ENCODE measurements at places on chromosomes 16 and 17. TPM values are rescaled to one million over a fixed set of nuclear protein-coding genes. Genes with fewer than 3 reads are reported as not detected.

- no peaks in the 10 kb centered on the region for H3K36me3 ChIP-seq
- peaks cover 23% of the 10 kb centered on the region for H3K4me1 ChIP-seq
- no peaks in the 10 kb centered on the region for H3K27me3 ChIP-seq
- H3K4me3 ChIP-seq, result no peak overlapping the region
- no peak overlapping the region for H3K27ac ChIP-seq
These were observed 74.7 kb upstream of the CIBAR2 start for GRCh38 chr16:85187002-85187401.

DNA sequence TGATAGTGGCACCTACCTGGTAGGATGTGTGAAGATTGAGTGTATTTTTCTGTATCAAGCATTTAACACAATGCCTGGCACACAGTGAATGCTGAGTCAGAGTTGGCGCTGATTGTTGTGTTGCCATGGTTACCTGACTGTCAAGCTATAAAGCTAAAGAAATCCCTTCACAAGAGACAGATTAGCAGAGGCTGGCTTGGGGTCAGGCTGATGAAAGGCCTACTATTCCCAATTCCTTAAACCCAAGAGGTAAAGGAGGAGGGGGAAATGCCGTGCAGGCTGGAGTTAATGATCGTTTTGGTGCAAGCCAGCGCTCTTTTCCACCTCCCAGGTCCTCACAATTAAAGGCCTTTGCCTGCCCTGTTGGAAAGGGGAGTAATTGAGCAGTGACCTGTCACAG lies 5.9 kb downstream of the CLEC19A start:
- H3K4me1 ChIP-seq, result no peaks in the 10 kb centered on the region
- no peaks in the 10 kb centered on the region for H3K27me3 ChIP-seq
- no peak overlapping the region for H3K27ac ChIP-seq
- H3K36me3 ChIP-seq, result no peaks in the 10 kb centered on the region
- H3K4me3 ChIP-seq, result no peak overlapping the region

GRCh38 chr16:85416228-85417109 lies 196.7 kb upstream of the GSE1 start:
- peak; percentile 52 for DNase-seq
- H3K27ac ChIP-seq, result no peak overlapping the region
- H3K4me3 ChIP-seq, result no peak overlapping the region
- no peaks in the 10 kb centered on the region for H3K4me1 ChIP-seq

DNA sequence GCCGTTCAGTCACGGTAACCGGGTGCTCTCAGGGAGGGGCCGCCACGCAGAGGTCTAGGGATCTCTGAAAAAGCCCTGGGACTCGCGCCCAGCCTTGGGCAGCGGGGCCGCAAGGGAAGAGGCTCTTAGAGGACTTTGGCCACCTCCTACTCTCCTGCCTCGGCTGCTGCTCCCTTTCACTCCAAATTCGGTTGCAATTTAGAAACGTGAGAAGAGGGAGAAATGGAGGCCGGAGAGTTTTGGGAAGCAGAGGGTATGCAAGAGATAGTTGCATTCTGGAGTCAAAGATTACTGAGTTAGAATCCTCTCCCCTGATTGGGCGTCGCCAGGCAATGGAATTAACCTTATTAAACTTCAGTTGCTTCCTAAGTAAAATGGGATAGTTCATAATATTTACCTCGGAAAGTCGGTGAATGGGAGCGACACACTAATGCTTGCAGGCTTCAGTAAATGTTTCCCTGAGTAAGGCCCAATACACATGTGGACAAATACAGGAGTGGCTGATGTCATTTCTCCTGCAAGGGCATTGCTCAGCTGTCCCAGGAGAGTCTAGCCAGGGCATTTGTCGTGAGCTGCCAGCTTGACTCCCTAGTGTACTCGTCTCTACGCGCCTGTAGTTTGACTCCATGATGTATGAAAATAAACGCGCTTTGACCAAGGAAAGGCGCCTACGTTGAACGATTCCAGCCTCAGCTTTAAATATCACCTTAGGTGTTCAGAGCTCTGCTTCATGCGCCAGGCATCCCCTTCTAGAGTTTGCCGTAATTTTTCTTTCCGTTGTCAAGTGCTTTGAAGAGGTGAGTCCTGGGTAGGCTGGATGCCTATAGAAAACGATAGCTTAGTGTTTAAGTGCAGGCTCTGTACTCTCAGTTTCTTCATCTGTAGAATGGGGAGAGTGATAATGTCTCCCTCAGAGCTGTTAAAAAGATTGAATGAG lies 667 bp downstream of the OGFOD1 start:
- no peaks in the 10 kb centered on the region for H3K27me3 ChIP-seq
- H3K4me1 ChIP-seq, result peaks cover 14% of the 10 kb centered on the region
- no peaks in the 10 kb centered on the region for H3K36me3 ChIP-seq
- DNase-seq, result no peak

DNA sequence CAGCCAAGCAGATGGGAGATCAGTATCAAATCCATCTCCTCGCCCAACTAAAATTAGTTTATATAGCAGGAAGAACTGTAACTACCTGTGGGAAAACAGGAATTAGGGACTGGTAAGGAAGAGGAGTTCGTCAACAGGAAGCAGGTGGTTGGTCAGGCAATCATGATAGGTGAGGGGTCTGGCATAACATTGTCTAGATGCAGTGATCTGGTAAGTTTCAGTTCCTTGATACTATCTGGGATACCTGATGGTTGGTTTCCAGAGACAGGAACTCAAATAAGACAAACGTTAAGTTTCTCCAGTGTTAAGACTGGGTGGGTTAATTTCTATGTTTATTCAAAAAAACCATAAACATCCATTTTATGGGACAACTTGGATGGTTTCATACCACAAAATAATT lies 53.8 kb downstream of the CEP112 start:
- H3K4me1 ChIP-seq, result no peaks in the 10 kb centered on the region
- DNase-seq, result no peak
- H3K27me3 ChIP-seq, result no peaks in the 10 kb centered on the region

- peaks cover 1% of the 10 kb centered on the region for H3K4me1 ChIP-seq
- DNase-seq, result no peak
- H3K27ac ChIP-seq, result no peak overlapping the region
- H3K36me3 ChIP-seq, result no peaks in the 10 kb centered on the region
These were observed 13.1 kb downstream of the CTRB2 start for GRCh38 chr16:75193730-75194444.

GRCh38 chr16:66097751-66098150 lies 268.7 kb upstream of the CDH5 start:
- no peaks in the 10 kb centered on the region for H3K36me3 ChIP-seq
- H3K4me1 ChIP-seq, result no peaks in the 10 kb centered on the region
- H3K27me3 ChIP-seq, result no peaks in the 10 kb centered on the region
- no peak overlapping the region for H3K27ac ChIP-seq

- no peaks in the 10 kb centered on the region for H3K27me3 ChIP-seq
- no peak overlapping the region for H3K27ac ChIP-seq
- no peak for DNase-seq
- H3K4me3 ChIP-seq, result no peak overlapping the region
These were observed 715.7 kb upstream of the SOX9 start for GRCh38 chr17:71405101-71405500.

DNA sequence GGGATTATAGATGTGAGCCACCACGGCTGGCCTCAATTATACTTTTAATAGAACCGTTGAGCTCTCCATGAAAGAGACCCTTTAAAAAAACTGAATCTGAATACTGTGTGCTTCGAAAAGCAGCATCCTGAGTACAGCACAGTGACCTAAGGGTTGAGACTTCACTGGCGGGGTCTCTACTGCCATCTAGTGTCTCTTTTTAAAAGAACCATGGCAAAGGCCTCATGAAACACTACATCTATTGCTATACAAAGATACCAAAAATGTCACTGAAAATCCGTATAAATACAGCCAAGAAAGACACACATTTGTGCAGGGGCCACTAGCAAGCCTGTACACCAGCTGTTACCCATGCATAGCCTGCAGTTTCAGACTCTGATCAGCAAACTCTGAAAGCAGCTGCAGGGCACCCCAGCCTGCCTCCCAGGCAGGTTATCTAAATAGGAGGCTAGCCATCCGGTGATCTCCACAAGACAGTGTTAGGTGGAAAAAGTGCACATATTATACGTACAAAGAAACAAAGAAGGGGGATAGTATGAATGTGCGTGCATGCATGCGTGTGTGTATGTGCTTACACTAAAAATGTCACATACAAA lies 35.3 kb downstream of the NPLOC4 start:
- H3K36me3 ChIP-seq, result no peaks in the 10 kb centered on the region
- peak; percentile 53 for DNase-seq
- no peak overlapping the region for H3K27ac ChIP-seq
- no peaks in the 10 kb centered on the region for H3K4me1 ChIP-seq
- H3K4me3 ChIP-seq, result no peak overlapping the region

GRCh38 chr17:43832976-43833829 lies at the start of gene MPP3:
Gene MPP3, minus strand, starts transcription at chr17:43833146. Its CDS starts 1,240 bp downstream, at chr17:43831906.
- peaks cover 7% of the 10 kb centered on the region for H3K4me1 ChIP-seq
- no peaks in the 10 kb centered on the region for H3K27me3 ChIP-seq
- peak within 1 kb of the TSS; percentile 63 for H3K4me3 ChIP-seq
- H3K36me3 ChIP-seq, result no peaks in the 10 kb centered on the region

DNA sequence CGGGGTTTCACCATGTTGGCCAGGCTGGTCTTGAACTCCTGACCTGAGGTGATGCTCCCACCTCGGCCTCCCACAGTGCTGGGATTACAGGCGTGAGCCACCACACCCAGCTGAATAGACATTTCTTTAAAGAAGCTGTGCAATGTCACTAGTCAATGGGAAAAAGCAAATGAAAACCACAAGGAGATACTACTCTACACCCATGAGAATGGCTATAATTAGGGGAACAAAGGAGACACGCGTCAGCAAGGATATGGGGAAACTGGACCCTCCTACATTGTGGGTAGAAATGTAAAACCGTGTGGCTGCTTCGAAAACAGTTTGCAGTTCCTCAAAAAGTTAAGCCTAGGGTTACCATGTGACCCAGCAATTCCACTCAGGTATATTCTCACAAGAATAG lies 103.4 kb downstream of the VPS53 start:
- H3K36me3 ChIP-seq, result no peaks in the 10 kb centered on the region
- H3K4me3 ChIP-seq, result no peak overlapping the region
- no peak overlapping the region for H3K27ac ChIP-seq
- no peaks in the 10 kb centered on the region for H3K27me3 ChIP-seq
- DNase-seq, result no peak

GRCh38 chr16:84367750-84368307 lies 509 bp upstream of the ATP2C2 start:
- H3K4me1 ChIP-seq, result no peaks in the 10 kb centered on the region
- no peaks in the 10 kb centered on the region for H3K36me3 ChIP-seq
- H3K27ac ChIP-seq, result no peak overlapping the region
- no peaks in the 10 kb centered on the region for H3K27me3 ChIP-seq
- no peak overlapping the region for H3K4me3 ChIP-seq

- H3K27ac ChIP-seq, result no peak overlapping the region
- no peak for DNase-seq
- H3K27me3 ChIP-seq, result no peaks in the 10 kb centered on the region
- H3K36me3 ChIP-seq, result no peaks in the 10 kb centered on the region
- H3K4me1 ChIP-seq, result peaks cover 13% of the 10 kb centered on the region
- H3K4me3 ChIP-seq, result no peak overlapping the region
These were observed 70.4 kb downstream of the METRNL start for GRCh38 chr17:83149761-83150251.

Gene XYLT2
- polyA plus RNA-seq, result 17.2 TPM

Gene TCAP
- polyA plus RNA-seq, result 1.6 TPM

Gene GHDC
- 9.2 TPM for polyA plus RNA-seq

Gene UBN1
- 14.5 TPM for polyA plus RNA-seq

Gene COPZ2
- polyA plus RNA-seq, result 58.1 TPM

Gene KRTAP2-2
- polyA plus RNA-seq, result not detected

Gene TNFSF12
- polyA plus RNA-seq, result 26.6 TPM

Gene NECAB2
- polyA plus RNA-seq, result 1.6 TPM

Gene KRTAP4-6
- polyA plus RNA-seq, result not detected

Gene FBXW10B
- polyA plus RNA-seq, result 0.08 TPM

Gene SLC16A6
- 1.1 TPM for polyA plus RNA-seq
